ENCODE measurements at places on chromosomes 16 and 17. TPM values are rescaled to one million over a fixed set of nuclear protein-coding genes. Genes with fewer than 3 reads are reported as not detected.

Gene HAS3
- 14.5 TPM for total RNA-seq

Gene CTRB1
- total RNA-seq = not detected

Gene PEX12
- total RNA-seq = 2.3 TPM

Gene SECTM1
- 1.4 TPM for total RNA-seq

Gene WNT9B
- not detected for total RNA-seq

Gene ANTKMT
- total RNA-seq = 12.2 TPM

Gene MYH1
- total RNA-seq = not detected

Gene EFNB3
- total RNA-seq = 0.52 TPM

Gene NOTUM
- under 0.01 TPM for total RNA-seq

Gene SGCA
- not detected for total RNA-seq

Gene AIPL1
- not detected for total RNA-seq

Gene RASD1
- 2.7 TPM for total RNA-seq

Gene CACNG1
- not detected for total RNA-seq

Gene PRR35
- not detected for total RNA-seq

Gene MYL4
- total RNA-seq = 0.87 TPM

Gene PYDC1
- total RNA-seq = not detected

Gene SCN4A
- total RNA-seq = under 0.01 TPM

Gene SAMD14
- 3.0 TPM for total RNA-seq

Gene ACSM2A
- total RNA-seq = 0.26 TPM

Gene CDRT15L2
- total RNA-seq = not detected

Gene PPM1E
- total RNA-seq = under 0.01 TPM

Gene HOXB8
- total RNA-seq = 1.7 TPM

Gene ITGAE
- total RNA-seq = 16.6 TPM

Gene TM4SF5
- not detected for total RNA-seq

Gene PMP22
- total RNA-seq = 20.2 TPM

Gene PALB2
- total RNA-seq = 6.6 TPM

Gene ITGAD
- not detected for total RNA-seq

Gene DYNLRB2
- 0.54 TPM for total RNA-seq

Gene YPEL2
- total RNA-seq = 49.2 TPM

Gene SCGB1C2
- not detected for total RNA-seq

Gene CLEC16A
- 11.5 TPM for total RNA-seq

Gene CD300H
- not detected for total RNA-seq

Gene PIPOX
- total RNA-seq = 0.86 TPM

Gene VMO1
- 0.95 TPM for total RNA-seq

Gene C16orf92
- total RNA-seq = not detected

Gene KRTAP4-6
- total RNA-seq = not detected

Gene ROGDI
- total RNA-seq = 26.6 TPM

Gene SSTR5
- total RNA-seq = 0.77 TPM

Gene TMEM220
- total RNA-seq = 2.3 TPM

Gene MT2A
- 8.3 TPM for total RNA-seq

Gene VAC14
- total RNA-seq = 15.6 TPM

Gene DPEP3
- 0.09 TPM for total RNA-seq

All from dermis lymphatic vessel endothelial cell (primary cell).